Femur (tissue), 1 donor: ENCODE measurements at places on chromosomes 5 and 9.
A peak's percentile ranks its signal among the peaks of the same experiment; 100 is the strongest.

DNA sequence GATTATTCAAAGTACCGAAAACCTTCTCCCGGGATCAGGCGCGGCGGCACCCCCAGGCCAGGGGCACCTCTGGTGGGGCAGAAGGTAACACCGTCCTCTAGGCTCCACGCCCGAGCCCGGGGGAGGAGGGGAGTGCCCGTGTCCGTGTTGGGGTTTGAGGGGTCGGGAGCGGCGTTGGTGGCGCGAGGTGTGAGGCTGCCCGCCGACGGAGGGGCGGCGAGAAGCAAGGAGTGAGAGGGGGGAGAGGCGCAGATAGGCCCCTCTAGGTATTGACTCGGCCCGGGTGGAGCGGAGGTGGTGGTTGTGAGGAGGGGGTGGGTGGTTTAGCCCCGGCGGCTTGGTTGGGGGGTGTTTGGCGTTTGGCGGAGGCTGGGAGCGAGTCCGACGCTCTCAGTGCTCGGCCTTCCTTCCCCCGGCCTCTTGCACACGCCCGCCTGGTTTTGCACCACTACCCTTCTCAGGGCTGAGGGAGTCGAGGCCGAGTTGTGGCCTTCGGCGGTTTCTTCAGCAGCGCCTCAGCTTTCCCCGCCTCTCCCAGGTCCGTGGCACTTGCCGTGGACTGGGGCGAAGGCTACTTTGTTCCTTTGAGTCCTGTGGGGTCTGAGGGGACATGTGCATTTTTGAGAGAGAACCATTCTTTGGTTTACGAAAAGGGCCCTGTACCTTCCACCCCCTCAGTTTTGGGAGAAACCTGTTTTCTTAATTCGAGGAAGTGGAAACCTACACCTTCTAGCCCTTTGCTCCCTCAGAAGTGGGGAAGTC lies 450 bp downstream of the GPBP1 start:
- DNase-seq: no peak

GRCh38 chr9:101738566-101739183 lies at the start of gene GRIN3A:
Gene GRIN3A, minus strand, starts transcription at chr9:101738647. Its CDS starts 668 bp downstream, at chr9:101737979.
- peak; percentile 27 for DNase-seq

GRCh38 chr5:174312270-174312617 lies 266.7 kb downstream of the NSG2 start:
- no peak for DNase-seq

- no peak for DNase-seq
Measured at GRCh38 chr5:66170195-66170919, 26.3 kb downstream of the SREK1 start.

GRCh38 chr9:34719021-34719768 lies 9.3 kb upstream of the CCL21 start:
- no peak for DNase-seq

- DNase-seq: no peak
Measured at GRCh38 chr9:36759141-36759540, 186.4 kb downstream of the MELK start.

GRCh38 chr5:132807163-132807838 lies 5.8 kb upstream of the SOWAHA start:
- no peak for DNase-seq

GRCh38 chr5:102511666-102512065 lies 12.9 kb upstream of the SLCO6A1 start:
- DNase-seq: peak; percentile 60

- no peak for DNase-seq
Measured at GRCh38 chr9:70479880-70480291, 65.4 kb upstream of the KLF9 start.

DNA sequence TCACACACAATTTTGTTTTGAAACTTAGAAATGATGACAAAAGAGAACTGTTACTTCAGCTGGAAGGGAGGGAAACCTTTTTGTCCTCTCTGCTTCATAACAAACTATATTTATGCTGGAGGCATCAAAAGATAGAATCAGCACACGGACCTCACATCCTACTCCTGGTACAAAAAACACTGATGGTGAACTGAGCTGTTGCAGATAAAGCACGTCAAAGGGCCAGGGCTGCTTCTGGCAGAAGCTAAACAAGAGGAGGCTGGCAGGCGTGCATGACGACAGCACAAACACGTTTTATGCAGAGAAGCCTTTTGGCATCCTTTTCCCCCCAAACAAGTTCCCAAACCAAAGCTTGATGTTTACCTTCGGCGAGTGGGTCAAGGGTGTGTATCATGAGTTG lies 169.6 kb downstream of the SLC24A2 start:
- DNase-seq: no peak

DNA sequence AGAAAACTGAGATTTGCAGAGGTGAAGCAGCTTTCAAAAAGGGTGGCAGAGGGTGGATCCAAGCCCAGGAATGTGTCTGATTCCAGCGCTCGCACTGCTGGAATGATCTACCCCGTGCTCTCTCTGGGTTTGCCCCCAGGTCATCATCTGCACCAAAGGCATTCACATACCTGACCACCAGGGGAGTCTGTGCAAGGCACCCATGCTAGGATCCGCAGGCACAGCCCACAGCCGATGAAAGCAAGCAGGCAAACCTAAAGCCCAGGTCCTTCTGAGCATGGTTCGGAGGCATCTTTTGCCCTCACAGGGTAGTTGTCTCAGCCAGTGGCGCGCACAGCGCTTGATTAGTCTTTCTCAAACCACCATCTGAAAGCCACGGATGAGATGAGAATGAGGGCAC lies 56.6 kb downstream of the TEK start:
- no peak for DNase-seq

GRCh38 chr5:76696251-76696650 lies 19.7 kb upstream of the F2R start:
- no peak for DNase-seq

GRCh38 chr5:60507687-60508086 lies 192.3 kb downstream of the DEPDC1B start:
- no peak for DNase-seq

DNA sequence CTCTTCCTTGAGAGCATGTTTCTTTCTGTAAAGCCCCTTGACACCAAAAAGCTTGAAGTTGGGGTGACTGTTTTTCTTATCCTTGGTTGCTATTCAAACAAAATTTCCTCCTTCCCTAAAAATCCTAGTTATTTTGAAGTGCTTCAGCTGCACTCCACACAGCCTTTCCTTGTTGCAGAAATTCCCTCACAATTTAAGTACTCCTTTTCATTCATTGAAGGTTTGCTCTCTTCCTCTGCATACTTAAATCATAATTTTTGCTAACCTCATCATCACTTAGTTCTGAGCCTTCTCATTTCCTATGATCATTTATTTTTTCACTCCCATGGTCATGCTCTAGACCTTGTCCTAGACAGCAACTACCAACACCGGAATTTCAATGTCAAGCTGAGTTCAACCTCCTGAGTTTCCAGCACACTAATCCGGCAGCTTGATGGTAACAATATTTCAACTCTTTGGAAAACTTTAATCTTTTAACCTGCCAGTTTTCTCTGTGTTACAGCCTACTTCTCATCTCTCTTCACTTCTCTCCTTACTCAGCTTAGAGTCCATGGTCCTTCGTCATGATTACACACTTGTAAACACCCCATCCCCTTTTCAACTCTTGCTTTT lies 78.7 kb upstream of the ACTBL2 start:
- no peak for DNase-seq

GRCh38 chr9:14530841-14531240 lies 162.4 kb downstream of the ZDHHC21 start:
- DNase-seq: no peak

- peak; percentile 66 for DNase-seq
Measured at GRCh38 chr9:84756731-84757130, 87.2 kb downstream of the NTRK2 start.

DNA sequence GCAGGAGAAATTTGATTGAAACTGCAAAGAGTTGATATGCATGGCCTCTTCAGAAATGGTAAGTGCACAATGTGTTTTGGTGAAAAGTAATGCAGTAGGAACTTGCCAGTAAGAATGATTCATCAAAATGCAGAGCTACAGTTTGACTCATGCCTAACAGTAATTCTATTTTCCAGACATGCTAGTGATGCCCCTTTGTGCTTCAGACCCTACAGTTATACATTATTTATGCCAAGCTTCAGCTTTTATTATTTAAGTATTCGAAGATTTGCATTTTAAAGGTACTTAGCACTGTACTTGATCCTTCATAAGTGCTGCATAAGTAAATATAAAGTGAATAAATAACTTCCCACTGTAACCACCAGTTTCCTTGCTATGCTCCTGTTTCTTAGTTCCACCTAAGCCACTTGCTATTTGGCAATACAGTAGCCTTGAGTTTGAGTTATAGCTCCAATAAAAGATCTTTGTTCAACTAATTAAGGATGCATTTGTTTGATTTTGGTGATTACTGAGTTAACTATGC lies 3.6 kb upstream of the SPATA31E1 start:
- DNase-seq: no peak

- no peak for DNase-seq
Measured at GRCh38 chr9:109301012-109301411, 19.8 kb downstream of the EPB41L4B start.

GRCh38 chr9:100204796-100205195 lies 105.8 kb downstream of the INVS start:
- DNase-seq: no peak

GRCh38 chr5:16412556-16412955 lies 53.0 kb downstream of the ZNF622 start:
- DNase-seq: no peak

GRCh38 chr9:108134486-108135128 lies 645.0 kb upstream of the KLF4 start:
- DNase-seq: no peak

DNA sequence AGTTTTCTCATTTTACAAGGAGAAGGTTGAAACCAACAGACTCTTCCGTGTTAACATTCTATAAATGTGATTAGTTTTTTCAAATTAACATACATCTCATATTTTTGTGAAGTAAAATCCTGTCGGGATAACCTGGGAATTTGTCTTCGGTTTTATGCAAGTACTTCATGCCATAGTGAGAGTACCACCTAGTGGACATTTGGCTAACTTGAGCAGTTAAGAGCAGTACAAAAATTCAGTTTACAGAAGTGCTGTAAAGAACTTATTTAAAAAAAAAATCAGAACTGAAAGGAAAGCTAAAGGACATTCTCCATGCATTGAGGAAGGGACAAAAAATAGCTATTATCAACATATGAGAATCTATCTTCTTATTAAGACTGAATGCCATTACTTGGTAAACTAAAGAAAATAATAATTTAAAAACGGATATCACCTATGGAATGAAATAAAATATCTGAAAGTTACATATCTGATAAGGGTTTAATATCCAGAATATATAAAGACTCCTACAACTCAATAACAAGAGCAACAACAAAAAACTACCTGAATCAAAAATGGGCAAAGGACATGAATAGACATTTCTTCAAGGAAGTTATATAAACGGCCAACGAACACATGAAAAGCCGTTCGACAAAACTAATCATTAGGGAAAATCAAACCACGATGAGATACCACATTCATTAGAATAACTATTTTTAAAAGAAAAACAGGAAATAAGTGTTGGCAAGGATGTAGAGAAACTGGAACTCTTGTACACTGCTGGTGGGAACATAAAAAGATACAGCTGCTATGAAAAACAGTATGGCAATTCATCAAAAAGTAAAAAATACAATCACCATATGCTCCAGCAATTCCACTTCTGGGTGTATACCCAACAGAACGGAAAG lies 117.0 kb upstream of the GNA14 start:
- no peak for DNase-seq

- no peak for DNase-seq
Measured at GRCh38 chr9:132410642-132411041, 631 bp downstream of the CFAP77 start.

GRCh38 chr9:77534376-77535057 lies 113.6 kb downstream of the GNA14 start:
- DNase-seq: no peak

DNA sequence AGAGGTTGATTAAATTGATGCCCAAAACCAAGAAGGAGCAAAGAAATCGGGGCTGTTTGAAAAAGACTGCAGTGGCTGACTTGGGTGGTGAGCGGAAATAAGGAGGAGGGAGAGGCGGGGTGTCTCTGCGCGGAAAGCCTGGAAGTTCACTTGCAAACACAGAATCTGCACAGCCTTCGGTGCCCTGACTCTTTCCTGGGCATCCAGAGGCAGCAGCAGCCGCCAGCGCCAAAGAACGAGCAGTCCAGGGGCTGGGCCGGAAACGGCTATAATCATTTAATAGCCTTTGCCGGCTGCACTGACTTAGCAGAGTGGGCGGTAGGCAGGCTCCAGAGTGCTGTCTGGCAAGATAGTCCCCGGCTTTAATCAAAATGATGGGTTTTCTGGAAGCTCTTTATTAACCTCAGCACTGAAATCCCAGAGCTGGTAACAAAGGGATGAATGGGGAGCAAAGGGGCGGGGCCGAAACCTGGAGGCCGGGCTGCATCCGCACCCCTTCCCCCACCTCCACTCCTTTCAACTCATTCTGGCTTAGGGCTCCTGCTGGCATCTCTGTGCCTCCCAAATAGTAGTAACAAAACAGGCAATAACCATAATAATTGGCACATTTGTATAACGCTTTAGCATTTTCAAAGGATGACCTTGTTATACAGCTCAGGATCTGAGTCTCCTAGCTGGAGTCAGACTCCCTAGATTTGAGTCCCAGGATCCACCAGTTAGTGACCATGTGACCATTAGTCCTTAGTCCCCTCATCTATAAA lies 35.7 kb downstream of the PCDHAC2 start:
- peak; percentile 27 for DNase-seq

DNA sequence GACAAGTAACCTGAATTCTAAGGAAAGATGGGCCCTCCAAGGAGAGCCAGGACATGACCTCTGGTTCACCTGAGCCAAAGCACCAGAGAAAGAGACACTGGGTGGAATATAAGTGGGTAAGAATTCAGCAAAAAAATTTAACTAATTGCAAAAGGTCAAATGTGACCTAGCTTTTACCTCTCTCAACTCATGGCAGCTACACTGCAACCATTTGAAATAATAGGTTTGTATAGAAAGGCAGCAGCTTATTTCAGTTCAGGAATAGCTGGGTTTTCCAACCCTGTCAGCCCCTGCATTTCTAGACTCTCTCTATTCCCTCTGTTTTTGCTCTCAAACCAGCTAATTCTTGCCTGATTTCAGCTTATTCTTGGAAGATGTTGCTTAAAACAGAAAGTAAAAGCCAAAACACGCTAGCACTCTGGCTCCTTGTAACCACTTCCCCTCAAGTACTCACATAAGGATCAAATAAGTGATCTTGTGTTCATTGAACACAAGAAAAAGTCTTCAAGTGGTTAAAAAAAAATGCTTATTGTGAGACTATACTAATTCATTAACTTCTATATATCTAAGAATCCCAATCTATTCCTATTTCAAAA lies 101.1 kb upstream of the NR4A3 start:
- DNase-seq: no peak

GRCh38 chr5:9046756-9047481 lies 499.0 kb downstream of the SEMA5A start:
- DNase-seq: no peak

DNA sequence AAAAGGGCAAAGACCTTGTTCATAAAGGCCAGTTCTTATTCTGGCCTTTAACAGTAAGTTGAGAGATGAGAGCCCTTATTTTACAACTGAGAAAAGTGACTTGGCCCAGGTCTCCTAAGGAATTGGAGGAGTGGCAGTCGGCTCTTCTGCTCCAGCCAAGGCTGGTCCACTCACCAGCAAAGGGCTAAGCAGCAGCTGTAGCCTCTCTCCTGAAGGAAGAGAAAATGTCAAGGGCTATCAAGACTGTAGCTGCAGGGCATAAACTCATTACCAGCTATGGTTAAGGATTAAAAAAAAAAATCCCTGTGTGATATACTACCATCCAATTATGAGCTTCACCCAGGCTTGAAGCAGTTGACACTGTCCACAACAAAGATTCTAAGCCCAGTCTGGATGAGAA lies 138.6 kb upstream of the RAD23B start:
- DNase-seq: no peak
